ENCODE measurements at places on chromosomes 4 and X. TPM values are rescaled to one million over a fixed set of nuclear protein-coding genes. Genes with fewer than 3 reads are reported as not detected.

The FGFBP2 gene
- not detected for polyA plus RNA-seq

The THAP9 gene
- 2.2 TPM for polyA plus RNA-seq

The CENPI gene
- polyA plus RNA-seq, result 16.1 TPM

The DRD5 gene
- polyA plus RNA-seq, result not detected

The CSAG3 gene
- not detected for polyA plus RNA-seq

Measured in GM12878 (cell line).